Activated T-helper 9 cell treated with anti-CD3 and anti-CD28 coated beads, Interleukin-2, amount 50 U/mL, for 16 hours (primary cell): ENCODE measurements at places on chromosomes 5 and 9.

GRCh38 chr5:102759289-102759688, 4.2 kb downstream of the PAM start:
- no peak for DNase-seq

DNA sequence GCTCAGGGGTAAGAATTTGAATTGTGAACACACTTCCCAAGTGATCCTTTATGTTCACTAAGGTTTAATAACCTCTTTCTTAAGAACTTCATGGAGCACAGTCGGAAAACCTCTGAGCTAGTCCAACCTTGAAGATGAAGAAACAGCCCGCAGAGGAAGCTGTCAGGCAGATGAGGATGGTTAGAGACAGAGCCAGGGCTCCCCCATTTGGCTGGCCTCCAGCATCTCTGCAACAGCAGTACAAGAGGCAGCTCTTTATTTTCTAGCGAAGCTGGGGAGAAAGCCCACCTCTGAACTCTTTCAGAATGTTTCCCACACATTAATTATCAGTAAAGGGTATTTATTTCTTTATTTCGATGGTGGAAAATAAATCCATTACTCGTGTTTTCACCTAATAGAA, 350.8 kb downstream of the DMRT2 start:
- DNase-seq = no peak

DNA sequence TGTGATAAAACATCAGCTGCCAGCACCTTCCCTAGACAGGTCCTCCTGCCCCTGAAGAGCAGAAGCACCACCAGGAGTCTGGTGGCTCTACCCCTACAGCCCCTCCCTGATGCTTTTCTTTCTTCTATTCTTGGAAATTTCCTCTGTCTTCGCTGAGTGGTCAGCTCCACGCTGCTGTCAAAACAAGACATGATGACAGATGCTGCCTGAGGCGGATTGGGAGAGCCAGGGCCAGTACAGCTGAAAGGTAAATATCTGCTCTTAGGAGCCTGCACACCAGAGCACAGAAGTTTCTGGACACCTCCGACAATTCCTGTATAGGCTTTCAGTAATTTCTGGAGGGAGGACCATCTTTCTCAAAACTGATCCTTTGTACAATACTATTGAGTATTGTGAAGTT, 4.7 kb upstream of the OR1Q1 start:
- no peak for DNase-seq

- no peak for DNase-seq
Observed at GRCh38 chr9:91755761-91756509, 194.1 kb downstream of the ROR2 start.

DNA sequence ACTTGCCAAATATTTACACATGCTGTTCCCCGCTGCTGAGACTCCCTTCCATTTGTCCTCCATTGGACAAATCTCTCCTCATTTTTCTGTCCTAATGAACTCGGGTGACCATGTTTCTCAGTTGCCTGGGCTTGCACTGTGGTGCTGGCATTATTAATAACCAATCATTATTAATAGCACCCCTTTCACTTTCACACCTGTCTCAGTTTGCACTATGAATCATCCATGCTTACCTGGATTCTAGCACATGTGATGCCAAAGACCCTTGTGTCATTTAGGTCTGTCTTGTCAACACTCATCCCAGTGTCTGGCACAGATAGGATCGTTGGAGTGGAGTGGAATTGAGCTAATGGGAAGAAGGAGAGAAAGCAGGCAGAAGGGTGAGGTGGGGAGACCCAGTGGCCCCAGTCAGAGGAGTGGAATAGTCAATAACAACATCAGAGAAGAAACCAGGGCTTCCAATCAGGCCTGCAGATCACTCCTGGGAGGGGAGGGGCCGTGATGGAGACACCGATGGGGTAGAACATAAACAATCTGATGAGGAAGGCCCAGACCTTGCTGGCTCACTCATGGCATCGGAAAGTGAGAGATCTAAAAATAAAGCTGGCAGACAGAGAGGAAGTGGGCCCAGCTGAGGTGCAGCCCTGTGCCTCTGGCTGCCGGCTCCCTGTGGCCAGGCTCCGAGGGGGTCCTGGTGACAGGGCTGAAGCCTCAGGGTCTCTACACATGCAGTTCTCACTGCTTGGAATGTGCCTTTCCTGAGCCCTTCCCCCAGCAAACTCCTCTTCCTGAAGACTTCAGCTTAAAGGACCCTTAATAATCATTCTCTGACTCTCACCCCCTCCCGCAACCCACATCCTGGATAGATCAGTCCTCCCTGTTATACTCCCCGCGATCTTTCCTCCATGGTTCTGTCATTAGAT, 33.5 kb upstream of the CRB2 start:
- peak; percentile 11 for DNase-seq

GRCh38 chr9:69831611-69832010, 11.0 kb downstream of the CFAP95 start:
- DNase-seq = no peak

DNA sequence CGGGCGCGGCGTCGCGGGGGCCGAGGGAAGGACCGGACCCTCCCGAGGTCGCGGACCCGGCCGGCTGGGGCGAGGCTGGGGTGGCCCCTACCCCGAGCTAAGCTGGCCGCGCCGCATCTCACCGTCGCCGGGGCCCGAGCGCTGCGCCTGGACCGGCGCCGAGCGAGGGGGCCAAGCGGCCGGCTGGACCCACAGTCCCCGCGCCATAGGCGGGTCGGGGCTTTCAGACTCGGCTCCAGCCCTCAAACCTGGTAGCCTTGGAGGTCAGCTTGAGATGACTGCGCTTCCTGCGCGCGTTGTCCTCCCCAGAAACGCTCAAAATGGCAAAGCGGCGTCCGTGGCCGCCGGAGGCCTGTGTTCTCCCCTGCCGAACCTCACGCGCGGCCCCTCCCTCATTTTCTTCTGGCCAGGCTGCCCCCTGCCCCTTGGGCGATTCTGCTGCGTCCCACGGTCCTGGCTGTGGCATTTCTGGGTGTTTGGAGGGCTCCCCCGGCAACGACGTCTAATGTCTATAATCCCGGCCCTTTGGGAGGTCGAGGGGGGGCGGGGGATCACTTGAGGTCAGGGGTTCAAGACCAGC, 8.7 kb upstream of the GRIN1 start:
- no peak for DNase-seq

DNA sequence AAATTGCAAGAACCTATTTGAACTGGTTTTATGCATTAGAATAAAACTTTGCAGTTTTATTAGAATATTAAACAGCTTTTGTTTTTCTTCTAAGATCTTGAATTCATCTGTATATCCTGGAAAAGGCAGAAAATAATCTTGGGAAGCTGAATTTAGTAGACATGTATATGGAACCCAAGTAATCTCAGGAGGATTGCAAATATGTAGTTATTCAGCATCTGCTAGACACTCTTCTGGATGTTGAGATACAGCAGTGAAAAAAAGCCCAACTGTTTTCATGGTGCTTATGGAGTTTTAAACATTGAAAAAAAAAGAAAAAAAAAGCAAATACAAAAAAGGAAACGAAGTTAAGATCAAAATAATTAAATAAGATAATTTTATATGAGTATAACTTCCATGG, 922.2 kb upstream of the SEMA6A start:
- no peak for DNase-seq

DNA sequence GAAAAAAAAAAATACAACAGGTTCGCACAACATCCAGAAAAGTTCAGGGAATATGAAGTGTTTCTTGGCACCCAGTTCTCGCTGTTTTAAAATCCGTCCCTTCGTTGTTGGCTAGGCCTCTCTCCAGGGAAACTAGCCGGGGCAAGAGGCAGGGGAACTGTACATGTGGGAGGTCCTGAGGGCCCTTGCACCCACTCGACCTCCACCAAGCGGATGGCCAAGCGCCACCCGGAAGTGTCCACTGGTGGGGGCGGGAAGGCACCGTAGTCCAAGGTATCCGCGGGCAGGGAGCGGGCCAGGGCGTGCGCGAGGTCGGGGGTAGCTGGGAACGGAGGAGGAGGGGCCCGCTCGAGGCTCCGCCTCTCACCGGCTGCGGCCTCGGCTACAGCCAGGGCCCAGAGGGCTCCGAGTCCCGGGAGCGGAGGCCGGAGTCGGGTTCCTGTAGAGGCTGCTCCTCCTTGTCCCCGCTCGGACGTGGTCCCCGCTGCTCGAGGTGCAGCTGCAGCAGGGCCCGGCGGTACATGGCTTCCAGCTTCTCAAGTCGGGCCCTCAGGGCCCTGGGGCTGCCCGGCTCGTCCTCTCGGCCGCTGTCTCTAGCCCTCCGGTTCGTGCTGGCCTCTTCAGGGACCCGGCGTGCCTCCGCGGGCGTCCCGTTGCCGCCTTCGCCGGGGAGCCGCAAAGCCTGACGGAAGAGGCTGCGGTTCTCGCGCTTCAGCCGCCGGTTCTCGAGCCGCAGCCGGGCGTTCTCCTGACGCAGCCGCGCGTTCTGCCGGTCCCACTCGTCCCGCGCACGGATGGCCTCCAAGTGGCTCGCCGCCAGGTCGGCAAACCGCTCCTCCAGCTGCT, 720 bp downstream of the TUSC1 start:
- DNase-seq = no peak

DNA sequence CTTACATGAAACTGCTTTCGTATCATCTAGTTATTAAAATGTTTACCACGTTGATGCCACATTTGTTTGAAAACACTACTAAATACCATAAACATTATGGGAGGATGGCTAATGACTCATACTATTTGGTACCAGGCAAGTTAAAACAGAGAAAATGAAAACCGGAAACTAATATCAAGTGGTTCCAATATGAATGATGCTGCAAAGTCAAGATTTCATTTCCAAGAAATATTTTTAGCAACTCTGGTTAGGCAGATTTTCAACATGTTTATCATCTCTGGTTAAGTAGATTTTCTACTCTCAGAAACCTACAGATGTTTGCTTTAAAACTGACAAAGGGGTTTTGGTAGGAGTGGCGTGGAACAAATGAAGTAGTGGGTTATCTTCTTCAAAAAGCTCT, 4.9 kb upstream of the F2R start:
- DNase-seq = no peak

DNA sequence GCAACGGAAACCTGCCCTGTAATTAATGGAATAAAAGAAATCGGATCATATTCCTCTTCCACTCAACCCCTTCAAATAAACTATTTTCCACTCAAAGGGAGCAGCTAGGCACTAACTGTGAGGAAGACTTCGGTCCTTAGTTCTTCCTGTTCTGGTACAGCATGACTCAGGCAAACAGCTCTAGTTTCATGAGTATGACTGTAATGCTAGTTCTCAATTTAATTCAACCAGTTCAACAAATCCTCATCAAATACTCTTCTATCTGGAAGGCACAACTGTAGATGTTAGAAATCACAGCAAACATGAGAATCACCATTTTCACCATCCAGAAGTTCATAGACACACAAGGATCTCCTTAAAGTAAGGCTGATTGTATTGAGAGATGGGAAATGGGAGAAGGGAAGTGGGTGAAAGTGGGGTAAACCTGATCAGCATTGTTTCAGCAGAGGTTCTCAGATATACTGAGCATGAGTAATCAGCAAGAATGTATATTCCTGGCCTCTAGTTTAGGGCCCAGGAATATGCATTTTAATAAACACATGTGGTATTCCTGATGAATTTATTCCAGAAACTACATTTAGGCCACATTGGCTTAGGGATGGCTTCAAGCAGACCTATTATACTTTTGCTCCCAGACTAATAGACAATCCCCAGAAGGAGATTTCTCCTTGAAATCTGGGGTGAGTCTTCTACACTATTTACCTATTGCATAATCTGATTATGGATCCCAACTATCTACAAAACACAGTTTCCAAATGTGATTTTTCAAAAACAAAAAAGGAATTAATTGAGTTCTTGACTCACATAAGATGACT, 141.1 kb upstream of the SLC12A2 start:
- no peak for DNase-seq

GRCh38 chr5:78565395-78565794, 83.2 kb downstream of the LHFPL2 start:
- no peak for DNase-seq
